ENCODE measurements at places on chromosomes 16 and 17.

- no peak for DNase-seq
Measured at GRCh38 chr16:77298418-77299360, 99.5 kb downstream of the SYCE1L start.

- DNase-seq, result no peak
Measured at GRCh38 chr17:58337600-58338453, 9.2 kb upstream of the TSPOAP1 start.

DNA sequence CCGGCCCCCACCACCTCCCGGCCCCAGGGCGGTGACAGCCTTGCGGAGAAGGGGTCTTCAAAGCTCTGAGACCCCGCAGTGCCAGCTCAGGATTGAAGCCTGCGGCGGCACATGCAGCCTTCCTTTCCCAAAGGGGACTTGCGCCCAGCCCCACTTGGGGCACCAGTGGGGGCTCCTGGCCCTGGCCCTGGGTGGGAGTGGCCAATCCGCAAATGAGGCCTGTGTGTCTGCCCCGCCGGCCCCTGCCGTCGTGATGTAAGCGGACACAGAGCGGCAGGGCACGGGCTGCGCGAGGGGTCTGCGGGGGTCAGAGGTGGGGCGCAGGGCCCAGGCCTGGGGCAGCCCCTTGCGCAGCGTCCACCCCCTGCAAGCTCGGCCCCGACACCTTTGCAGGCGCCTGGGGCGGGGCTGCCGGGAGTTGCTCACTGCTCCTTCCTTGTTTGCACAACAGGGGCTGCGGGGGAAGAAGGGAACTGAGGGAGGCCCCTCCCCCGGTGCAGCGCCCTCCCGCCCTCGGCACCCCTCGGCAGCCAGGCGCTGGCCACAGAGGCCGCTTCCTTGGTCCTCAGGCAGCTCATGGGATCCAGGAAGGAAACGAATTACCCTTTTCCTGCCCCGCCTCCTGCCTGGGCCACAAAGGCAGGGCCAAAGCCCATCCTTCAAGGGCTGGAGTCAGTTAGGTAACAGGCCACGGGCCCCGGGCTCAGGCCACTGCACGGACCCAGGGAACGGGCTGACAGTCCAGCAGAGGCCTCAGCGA, 2.9 kb downstream of the SLC16A3 start:
- DNase-seq, result no peak

- no peak for DNase-seq
Measured at GRCh38 chr17:69560987-69561441, 146.5 kb downstream of the MAP2K6 start.

- DNase-seq, result no peak
Measured at GRCh38 chr16:7423434-7424044, 90.9 kb downstream of the RBFOX1 start.

DNA sequence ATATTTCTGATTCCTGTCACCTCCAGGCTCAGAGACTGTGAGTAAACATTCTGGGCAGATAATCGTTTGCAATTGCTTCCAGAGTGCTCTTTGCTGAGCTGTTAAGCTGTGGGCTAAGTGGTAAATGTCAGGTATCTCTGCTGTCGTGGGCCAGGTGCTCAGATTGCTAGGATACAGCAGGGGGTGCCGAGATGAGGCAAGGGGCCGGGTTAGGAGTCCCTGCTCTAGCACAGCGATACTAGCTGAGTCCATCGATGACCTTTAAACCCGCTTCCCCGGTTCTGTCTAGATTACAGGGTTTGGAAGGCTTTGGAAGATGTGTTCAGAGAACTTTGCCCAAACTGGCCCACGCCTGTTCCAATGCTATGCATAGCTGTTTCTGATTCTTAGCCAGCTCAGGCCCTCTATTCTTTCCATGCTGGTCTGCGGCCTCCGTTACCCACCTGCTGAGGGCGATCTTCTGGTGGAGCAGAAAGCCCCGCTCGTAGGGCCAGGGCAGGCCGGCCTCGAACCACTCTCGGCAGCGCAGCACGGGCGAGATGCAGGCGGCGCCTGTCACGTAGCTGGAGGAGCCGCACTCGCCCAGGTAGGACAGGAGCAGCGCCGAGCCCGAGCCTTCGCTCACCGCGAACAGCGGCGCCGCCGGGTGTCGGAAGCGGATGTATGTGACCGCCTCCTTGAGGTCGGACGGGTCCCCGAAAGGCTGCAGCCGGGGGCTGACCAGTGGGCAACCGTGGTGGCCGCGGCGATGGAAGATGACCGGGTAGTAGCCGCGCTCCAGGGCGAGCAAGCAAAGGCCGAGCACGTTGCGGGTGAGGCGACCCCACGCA, 979 bp downstream of the ABHD15 start:
- peak; percentile 22 for DNase-seq

DNA sequence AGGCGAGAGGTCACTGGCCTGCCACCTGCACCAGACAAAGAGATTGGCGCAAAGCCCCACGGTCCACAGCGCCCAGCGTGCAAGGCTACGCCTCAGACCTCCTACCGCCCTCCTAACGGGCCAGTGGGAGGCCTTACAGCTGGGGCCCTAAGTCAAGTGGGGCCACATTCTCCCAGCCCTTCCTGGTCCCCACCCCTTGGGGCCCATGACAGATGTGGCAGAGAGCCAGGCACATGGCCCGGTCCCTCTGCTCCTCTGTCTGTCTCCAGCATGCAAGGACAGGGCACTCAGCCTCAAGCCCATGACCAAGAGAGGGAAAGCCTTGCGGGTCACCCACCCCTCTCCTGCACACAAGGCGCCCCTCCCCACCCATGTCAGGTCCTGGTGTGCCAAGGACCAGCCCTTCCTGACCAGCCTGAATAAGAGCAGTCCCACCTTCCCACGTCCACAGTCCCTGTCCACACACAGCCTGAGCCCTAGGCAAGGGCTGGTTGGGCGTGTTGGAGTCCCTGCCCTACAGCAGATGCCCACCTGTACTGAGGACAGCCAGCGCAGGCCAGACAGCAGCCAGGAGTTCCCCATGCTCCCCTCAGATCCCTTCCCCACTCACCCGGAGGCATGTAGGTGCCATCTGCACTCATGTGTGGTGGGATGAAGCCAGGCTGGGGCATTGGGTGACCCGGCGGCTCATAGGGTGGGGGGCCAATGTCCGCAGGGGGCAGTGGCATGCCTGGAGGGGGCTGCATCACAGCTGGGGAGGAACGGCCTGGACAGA, 25.3 kb downstream of the CDIP1 start:
- no peak for DNase-seq

- DNase-seq, result no peak
Measured at GRCh38 chr17:7176107-7176840, 2.9 kb downstream of the ASGR1 start.

DNA sequence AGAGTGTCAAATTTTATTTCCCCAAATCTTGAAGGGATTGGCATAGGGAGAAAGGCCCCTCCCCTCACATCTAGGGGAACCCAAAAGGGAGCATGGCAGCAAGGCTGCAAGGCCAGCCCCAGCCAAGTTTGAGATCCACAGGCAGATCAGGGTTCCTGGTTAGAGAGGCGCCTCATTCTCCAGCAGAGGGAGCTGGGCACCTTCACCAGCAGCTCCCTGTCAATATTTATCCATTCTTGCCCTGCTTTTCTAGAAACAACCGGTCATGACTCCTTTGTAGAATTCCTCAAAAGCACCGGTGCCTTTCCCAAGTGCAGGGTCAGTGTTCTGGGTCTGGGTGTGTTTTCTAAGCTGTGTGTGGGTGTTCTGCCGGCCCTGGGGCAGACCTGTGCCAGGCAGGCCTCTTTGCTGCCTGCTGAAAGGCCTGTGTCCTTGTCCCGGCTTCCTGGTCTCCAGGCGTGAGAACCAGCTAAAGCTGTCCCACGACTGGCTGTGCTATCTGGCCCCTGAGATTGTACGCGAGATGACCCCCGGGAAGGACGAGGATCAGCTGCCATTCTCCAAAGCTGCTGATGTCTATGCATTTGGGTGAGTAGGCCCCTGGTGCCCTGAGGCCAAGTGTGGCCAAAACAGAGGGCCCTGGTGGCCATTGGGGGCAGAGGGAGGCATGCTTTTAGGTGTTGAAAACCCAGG, 21.2 kb upstream of the LGALS9 start:
- no peak for DNase-seq

- no peak for DNase-seq
Measured at GRCh38 chr17:37182786-37183465, 192.9 kb upstream of the C17orf78 start.

DNA sequence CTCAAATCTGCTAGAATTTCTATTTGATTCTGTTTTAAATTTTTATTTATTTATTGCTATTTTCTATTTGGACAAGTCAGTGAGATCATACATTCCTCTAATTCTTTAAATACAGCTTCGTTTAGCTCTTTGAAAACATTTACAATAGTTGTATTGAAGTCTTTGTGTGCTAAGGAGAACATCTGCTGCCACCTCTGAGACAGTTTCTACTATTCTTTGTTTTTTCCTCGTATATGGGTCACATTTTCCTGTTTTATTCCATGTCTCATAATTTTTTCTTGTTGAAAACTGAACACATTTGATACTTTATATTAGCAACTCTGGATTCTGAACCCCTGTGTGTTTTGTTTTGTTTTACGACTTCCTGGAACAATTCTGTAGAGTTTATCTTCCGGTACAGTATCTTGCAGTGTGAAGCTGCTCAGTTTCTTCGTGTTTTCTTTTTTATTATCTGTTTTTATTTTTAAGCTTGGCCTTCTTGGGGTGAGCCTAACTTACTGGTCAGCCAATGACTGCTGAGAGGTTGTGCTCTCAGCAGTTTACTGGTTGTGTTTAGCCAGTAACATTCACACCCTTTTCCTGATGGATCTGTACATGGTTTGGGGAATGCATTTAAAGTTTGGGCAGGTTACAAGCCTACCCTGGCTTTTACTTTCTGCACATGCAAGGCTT, 99.0 kb downstream of the CA4 start:
- DNase-seq, result no peak
